ENCODE measurements at places on chromosomes 11 and 22. TPM values are rescaled to one million over a fixed set of nuclear protein-coding genes. Genes with fewer than 3 reads are reported as not detected.

Gene GAB4
- not detected for total RNA-seq

Gene TMEM121B
- total RNA-seq: 0.98 TPM

Gene NEFH
- 1.3 TPM for total RNA-seq

Gene MYRF
- total RNA-seq: 0.79 TPM

DNA sequence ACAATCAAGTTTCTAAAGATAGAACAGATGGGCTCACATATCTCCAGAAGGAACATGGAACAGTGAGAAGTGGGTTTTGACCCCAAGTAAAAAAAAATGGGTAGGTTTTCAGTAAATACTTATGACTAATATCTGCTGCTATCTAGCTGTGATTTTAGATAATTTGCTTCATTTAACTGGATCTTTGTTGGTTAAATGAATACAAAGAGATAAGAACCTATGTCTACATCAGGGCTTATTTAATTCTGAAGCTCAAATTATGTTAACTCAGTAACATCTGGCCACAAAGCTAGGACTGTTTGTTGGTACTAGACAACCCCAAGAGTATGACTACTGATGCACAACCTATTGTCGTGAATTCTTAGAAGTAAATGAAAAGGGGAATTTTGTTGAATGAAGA is 144.4 kb upstream of the SESN3 start:
- no peak for DNase-seq

DNA sequence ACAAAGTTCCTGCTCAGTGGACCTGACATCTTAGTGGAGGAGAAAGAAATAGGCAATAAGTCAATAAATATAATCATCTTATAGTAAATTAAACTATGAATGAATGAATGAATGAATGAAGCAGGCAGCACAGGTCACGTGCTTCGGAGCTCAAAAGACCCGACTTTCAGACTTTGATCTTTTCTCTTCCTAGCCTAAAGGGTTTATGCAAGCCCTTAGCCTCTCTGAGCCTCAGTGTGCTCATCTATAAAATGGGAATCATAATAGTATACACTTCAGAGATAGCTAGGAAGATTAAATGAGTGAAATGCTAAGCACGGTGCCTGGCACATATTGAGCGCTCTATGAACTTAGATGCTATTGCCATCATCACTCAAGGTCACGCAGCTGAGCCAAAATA is 7.5 kb downstream of the PVALB start:
- no peak for DNase-seq

Gene STX3
- total RNA-seq: 46.2 TPM

Gene CXCR5
- total RNA-seq: 30.8 TPM

DNA sequence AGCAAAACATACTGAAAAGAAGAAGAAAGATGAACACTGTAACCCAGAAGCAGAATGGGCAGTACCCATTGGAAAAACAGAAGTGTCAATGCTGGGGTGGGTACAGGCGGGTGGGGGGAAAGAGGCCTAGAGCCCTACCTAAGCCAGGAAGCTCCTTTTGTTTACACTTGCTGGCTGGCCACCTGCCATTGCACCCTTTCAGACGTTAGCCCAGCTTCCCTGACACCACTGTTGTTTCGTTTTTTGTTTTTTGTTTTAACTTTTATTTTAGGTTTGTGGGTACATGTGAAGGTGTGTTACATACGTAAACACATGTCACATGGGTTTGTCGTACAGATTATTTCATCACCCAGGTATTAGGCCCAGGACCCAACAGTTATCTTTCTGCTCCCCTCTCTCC is 55.4 kb downstream of the PLEKHA7 start:
- no peak for DNase-seq

- no peak for DNase-seq
These were observed 15.3 kb upstream of the ELFN2 start for GRCh38 chr22:37442537-37442936.

GRCh38 chr11:133934599-133935550 is 21.9 kb downstream of the IGSF9B start:
- DNase-seq: peak; percentile 72

DNA sequence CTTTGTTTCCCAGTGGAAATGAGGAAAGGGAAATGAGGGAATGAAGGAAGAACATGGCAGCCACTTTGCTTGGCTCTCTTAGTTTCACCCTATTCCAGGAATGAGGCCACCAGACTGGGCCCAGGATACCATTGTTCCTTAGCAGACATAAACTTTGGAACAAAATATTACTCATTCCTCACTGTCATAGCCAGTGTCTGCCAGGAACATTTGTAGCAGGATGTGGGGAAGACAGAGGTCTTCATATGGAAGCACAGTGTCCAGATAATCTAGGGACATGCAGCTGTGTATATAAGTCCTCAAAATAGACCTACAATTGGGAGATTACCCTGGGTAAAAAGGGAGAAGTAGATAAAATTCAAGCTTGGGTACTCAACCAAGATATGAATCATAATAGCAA is 15.2 kb upstream of the FUT4 start:
- no peak for DNase-seq

GRCh38 chr11:11349106-11349825 is 3.8 kb downstream of the CSNK2A3 start:
- no peak for DNase-seq

DNA sequence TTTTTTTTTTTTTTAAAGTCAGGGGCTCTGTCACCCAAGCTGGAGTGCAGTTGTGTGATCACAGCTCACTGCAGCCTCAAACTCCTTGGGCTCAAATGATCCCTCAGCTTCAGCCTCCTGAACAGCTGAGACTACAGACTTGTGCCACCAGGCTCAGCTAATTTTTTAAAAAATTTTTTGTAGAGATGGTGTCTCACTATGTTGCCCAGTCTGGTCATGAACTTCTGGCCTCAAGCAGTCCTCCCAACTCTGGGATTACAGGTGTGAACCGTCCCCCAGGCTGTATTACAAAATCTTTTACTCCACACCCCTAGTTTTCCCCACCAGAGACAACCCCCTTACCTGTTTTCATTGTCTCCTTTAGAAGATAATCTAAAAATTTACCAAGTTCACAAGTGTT is 1.9 kb downstream of the CCDC117 start:
- DNase-seq: peak; percentile 12

GRCh38 chr11:105611572-105612441 is 1.9 kb downstream of the GRIA4 start:
- DNase-seq: no peak

Gene B3GAT3
- total RNA-seq: 25.2 TPM

Gene WNT11
- 3.1 TPM for total RNA-seq

Gene TYR
- total RNA-seq: not detected

Gene OPCML
- total RNA-seq: 10.7 TPM

Gene PRR33
- total RNA-seq: not detected

DNA sequence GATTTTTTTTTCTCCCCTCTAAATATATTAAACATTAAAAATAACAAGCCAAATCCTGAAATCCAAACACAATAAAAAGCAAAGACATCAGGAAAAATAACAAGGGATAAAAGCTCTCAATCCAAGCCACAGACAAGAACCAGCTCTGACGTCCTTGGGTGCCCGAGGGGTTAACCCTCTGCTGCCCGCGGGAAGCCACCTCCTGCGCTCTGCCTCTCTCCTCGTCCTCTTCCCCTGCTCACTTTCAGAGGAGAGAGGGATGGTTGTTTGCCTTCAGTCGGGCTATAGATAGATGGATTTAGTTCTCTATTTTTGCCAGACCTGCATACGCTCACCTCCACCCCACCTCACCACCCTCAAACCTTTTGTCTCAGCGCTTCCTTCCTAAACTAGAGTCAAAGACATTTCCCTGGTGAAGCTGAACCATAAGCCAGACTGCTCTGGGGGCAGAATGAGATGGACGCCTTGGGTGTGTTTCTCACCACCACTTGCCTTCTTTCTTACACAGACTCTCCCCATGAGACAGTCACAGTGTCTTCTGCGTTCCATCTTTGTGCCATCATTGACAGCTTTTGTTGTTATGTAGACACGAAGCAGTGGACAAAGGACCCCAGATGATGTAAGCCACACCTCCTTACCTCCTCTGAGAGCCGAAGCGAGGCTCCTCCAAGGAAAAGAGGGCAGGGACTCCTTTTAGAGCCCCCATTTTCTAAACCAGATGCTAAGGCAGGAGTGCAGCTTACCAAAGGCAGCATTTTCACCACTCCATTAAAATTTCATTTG is 142.5 kb upstream of the HSD17B12 start:
- DNase-seq: no peak

GRCh38 chr11:20013346-20014066 is 146.8 kb downstream of the DBX1 start:
- DNase-seq: no peak

- DNase-seq: no peak
These were observed 266.5 kb downstream of the TENM4 start for GRCh38 chr11:79174045-79175008.

- no peak for DNase-seq
These were observed 56.7 kb upstream of the PPP6R3 start for GRCh38 chr11:68403831-68404230.
